GM12865 (cell line): ENCODE measurements at places on chromosomes 13 and 19.

- no peak for DNase-seq
Observed at GRCh38 chr19:5893907-5894703, 9.5 kb downstream of the NDUFA11 start.

DNA sequence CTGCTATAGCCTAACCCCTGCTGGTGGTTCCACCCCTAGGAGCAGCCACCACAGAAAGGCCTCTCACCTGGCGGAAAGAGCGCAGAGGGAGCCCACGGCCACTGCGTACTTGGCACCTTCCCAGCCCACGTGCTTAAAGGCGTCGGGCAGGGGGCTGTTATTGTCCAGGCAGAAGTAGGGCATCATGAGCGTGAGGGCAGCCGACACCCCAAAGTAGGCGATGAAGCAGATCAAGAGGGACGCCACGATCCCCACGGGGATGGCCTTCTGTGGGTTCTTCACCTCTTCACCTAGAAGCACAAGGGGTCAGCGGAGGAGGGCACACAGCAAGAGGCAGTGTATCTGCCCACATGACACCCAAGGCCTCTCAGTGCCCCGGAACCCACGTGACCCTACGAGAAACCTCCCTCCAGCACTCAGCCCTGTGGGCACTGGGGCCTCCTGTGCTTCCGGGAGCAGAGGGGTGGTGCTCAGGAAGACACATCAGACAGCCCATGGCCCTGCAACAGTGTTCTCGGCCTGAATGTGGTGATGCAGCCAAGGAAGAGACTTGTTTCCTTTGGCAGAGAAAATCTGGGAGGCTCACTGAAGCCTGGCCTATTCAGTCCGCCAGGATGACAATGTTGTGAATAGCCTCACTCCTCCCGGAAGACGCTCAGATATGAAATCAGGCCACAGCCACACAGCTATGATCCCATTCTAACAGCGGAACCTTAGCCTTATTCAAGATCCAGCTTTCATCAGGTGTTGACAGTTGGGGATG, 72.1 kb downstream of the SLC7A1 start:
- DNase-seq, result no peak

DNA sequence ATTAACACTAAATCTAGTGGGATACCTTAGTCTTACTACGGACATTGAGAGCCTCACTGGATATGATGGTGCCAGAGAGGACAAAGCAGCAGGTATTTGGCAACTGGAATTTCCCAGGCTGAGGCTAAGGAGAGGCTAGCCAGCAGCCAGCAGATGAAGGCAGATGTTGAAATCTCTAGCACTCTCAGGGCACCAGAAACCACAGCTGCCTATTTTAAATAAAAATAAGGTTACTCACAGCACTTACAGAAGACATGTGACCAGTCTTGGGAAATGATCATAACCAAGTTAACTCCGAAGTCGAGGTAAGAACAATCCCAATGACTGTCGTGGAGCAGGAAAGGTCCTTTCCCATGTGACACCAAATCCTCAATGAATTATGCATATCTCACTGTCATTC, 1726.0 kb downstream of the EFNB2 start:
- DNase-seq, result no peak

DNA sequence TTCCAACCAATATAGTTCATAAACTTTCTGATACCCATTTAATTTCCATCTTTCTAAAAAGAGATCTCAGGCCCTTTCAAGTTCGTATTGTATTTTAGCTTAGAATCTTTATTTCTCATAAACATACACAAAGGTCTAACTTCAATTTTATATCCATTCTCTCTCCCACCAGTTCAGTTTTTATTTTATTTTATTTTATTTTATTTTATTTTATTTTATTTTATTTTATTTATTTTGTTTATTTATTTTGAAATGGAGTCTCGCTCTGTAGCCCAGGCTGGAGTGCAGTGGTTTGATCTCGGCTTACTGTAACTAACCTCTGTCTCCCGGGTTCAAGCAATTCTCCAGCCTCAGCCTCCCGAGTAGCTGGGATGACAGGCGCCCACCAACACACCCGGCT, 552.8 kb downstream of the SLITRK5 start:
- no peak for DNase-seq

DNA sequence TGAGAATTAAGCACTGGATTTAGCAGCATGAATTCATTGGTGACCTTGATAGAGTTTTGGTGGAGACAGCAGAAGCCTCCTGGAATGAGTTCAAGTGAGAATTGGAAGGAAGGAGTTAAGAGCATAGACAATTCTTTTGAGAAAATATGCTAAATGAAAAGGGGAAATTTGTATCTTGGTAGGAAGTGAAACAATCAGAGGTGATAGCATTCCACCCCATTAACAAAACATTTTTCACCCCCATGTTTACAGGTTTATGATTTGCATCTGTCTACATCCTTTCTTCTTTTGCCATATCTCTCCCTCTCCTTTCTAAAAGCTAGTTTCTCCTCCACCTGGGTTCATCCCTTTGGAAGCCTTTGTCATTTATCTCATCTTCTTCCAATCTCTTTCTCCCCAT, 27.5 kb downstream of the LNX2 start:
- peak; percentile 4 for DNase-seq

- DNase-seq, result no peak
Observed at GRCh38 chr13:99031832-99032231, 54.0 kb upstream of the DOCK9 start.

DNA sequence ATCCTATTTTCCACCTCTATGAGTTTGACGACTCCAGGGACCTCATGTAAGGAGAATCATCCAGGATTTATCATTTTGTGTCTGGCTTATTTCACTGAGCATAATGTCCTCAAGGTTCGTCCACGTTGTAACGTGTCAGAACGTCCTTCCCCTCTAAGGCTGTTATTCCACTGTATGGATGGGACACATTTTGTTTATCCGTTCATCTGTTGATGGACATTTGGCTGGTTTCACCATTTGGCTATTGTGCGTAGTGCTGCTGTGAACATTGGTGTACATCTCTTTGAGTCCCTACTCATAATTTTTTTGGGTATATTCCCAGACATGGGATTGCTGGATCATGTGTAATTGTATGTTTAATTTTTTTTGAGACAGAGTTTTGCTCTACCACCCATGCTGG, 21.5 kb downstream of the CRTC1 start:
- no peak for DNase-seq

DNA sequence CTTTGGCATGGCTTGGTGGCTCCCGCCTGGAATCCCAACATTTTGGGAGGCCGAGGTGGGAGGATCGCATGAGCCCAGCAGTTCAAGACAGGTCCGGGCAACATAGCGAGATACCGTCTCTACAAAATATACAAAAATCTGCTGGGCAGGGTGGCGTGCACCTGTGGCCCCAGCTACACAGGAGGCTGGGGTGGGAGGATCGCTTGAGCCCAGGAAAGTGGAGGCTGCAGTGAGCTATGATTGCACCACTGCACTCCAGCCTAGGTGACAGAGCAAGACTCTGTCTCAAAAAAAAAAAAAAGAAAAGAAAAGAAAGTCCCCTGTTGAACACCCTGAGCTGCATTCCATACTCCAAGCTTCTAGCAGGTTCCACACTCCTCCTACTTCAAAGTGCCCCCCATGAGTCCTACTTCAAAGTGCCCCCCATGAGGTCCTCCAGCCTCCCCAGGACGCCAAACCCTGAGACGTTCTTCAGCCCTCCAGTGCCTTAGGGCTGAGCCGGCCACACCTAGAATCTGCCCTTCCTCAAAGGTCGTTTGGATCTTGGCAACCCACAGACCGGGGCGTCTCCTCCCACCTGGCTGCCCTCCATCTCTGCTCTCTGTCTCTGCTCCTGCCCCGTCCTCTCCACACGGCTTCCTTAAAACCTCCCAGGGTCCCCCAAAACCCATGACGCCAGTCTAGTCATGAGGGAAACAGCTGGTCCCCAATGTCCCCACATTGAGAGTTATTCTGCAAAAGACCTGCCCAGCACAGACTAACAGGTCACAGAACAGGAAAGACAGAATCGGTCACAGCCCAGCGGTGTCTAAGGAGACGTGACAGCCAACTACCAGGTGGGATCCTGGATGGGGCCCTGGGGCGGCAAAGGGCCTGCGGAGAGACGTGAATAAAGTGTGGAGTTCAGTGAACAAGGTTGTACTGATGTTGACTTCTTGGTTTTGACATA, 4.8 kb downstream of the TJP3 start:
- no peak for DNase-seq

DNA sequence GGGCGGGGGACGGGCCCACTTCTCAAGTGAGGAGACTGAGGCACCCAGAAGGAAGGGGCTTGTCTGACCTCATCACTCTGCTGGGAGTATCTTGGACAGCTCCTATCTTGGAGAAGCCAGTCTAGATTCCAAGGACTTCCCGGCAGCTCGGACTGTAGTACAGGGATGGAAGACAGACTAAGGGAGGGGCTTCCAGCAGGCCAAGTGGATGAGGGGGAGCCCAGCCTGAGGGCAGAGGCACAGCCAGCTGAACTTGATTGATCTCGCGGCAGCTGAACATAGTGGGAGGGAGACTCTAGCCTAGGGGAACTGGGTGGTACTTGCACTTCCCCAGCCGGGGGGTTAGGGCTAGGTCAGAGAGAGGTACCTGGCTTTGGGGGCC, 711 bp downstream of the CILP2 start:
- DNase-seq, result no peak

DNA sequence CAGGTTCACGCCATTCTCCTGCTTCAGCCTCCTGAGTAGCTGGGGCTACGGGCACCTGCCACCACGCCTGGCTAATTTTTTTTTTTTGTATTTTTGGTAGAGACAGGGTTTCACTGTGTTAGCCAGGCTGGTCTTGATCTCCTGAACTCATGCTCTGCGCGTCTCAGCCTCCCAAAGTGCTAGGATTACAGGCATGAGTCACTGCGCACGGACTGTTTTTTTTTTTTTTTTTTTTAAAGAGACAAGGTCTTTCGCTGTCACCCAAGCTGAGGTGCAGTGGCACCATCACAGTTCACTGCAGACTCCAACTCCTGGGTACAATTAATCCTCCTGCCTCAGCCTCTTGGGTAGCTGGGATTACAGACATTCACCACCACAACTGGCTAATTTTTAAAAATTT, 8.2 kb upstream of the ADAMTS10 start:
- no peak for DNase-seq

- DNase-seq, result no peak
Observed at GRCh38 chr13:56019606-56020005, 1121.1 kb upstream of the PRR20A start.

DNA sequence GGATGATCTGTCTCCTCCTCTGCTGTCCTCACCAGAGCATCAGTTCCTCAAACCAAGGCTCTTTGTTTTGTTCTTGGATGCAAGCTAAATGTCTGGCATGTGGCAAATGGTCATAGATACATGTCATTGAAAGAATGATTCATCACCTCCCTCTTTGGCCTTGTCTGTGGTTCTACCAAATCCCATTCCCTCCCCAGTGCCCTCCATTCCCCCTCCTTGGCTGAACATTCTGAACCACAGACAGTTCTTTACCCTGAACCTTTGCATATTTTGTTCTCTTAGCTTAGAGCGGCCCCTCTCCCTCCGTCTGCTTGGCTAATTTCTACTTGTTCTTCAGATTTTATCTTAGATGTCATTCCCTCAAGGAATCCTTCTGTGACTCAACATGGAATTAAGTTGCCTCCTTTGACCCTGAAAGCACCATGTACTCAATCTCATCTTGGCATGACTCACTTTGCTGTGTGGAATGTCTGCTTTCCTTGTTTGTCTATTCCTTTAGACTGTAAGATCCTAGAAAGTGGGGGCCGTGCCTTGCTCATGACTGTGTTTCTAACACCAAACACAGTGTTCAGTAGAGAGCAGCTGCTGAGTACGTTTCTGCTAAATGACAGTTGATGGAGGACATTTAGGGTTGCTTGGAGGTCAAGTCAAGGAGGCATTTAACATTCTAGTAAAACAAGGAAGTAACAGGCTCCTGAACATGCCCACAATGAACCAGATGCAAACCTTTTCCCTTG, 8.1 kb downstream of the ALOX5AP start:
- DNase-seq, result peak; percentile 37

GRCh38 chr19:19471682-19472081, 43.7 kb downstream of the TSSK6 start:
- peak; percentile 48 for DNase-seq

- DNase-seq, result no peak
Observed at GRCh38 chr19:51250786-51251467, at the start of gene SIGLECL1. TSS of gene SIGLECL1 (plus strand) at chr19:51251080. CDS start at chr19:51264073, 12,993 bp downstream.

GRCh38 chr13:112464720-112465119, 88.6 kb downstream of the SPACA7 start:
- no peak for DNase-seq

DNA sequence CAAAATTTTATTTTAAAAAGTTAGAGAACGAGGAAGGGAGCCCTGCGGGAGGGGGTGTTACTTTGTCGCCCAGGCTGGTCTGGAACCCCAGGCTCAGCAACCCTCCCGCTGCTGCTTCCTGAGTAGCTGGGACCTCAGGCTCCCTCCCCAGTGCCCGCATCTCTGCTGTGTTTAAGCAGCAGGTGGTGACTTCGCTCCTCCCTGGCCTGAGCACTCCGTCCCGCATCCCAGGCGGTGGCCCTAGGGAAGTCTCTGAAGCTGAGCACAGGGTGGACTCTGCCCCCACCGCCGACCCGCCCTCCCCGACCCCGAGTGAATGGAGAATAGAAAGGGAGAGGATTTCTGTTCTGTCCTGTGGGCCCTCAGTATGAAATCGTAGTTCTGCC, 30.5 kb downstream of the ZNF701 start:
- peak; percentile 25 for DNase-seq

GRCh38 chr19:29904017-29904416, 38.0 kb upstream of the URI1 start:
- no peak for DNase-seq

DNA sequence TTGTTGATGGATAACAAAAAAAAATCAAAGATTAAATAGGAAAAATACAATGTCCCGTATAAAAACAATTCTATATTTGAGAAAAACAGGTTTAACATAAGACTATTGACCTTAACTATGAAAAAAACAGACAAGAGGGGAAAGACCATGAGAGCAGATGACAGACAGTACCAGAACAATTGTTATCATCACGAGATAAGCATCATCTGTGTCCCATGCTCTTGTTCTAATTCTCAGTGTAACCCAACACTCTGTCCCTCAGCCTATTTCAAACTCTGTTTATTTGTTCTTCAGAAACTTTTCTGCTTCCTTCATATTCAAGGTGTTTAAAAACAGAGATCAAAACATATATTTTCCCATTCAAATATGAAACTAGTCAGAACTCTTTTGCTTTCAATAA, 216.4 kb downstream of the PCDH9 start:
- DNase-seq, result no peak

DNA sequence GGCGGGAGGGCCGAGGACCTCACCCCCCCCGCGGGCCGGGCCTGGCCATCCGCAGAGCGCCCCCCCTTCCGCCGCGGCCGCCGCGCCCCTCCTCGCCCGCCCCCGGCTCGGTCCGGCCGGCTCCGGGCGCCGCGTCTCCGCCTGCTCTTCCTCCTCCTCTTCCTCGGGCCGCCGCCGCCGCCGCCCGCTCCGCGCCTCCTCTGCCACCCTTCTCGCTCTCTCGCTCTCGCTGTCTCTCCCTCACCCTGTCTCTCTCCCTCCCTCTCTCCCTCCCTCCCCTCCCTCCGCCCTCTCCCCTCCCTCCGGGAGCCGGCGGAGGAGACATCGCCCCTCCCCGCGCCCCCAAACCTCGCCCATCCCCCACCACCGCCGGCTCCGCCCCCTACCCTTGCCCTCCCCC, at the start of gene SHANK1:
SHANK1 (minus strand) TSS at position 237 of the 400 bp plus-strand sequence. CDS start 2,883 bp downstream, outside the sequence.
- no peak for DNase-seq
